ENCODE measurements at places on chromosomes 2 and 18.

DNA sequence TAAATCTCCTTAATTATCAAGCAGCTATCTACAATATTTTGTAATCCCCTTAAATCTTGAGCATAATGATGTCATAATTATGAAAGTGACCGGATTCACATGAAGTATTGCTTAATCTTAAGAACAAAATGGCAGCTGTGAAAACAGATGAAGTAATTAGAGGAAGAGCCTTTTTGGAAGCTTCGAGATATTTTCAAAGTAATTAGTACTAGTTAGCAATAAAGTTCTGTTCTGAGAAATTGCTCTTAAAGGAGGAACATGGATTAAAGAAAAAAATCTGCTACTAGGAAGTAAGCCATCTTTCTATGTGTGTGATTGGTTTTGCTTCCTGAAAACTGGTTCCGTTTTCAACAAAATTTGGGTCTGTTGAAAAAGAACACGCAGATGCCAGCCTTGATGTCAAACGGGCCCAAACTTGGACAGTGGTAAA, 18.3 kb downstream of the CLUL1 start:
- DNase-seq: no peak

DNA sequence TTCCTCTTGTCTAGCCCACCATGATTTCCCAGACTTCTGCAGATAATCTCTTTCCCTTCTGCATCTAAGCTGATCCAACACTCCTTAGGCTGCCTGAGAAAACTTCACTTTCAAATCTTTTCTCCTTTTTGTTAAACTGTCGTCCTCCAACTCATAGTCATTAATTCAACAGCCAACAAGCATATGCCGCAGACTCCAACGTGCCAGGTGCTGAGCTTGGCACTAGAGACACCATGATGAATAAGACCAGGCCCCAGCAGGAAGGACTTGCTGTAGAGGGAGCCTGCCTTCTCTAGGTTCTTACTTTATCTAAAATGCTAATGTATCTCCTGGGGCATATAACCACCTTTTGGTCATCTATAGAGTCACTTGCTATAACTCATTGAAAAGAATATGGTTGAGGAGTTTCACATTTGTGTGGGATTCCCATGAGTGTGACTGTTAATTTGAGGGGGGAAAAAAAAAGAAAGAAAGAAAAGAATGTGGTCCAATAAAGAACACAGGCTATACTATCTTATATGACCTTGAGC, 51.0 kb downstream of the ANKRD44 start:
- no peak for DNase-seq

DNA sequence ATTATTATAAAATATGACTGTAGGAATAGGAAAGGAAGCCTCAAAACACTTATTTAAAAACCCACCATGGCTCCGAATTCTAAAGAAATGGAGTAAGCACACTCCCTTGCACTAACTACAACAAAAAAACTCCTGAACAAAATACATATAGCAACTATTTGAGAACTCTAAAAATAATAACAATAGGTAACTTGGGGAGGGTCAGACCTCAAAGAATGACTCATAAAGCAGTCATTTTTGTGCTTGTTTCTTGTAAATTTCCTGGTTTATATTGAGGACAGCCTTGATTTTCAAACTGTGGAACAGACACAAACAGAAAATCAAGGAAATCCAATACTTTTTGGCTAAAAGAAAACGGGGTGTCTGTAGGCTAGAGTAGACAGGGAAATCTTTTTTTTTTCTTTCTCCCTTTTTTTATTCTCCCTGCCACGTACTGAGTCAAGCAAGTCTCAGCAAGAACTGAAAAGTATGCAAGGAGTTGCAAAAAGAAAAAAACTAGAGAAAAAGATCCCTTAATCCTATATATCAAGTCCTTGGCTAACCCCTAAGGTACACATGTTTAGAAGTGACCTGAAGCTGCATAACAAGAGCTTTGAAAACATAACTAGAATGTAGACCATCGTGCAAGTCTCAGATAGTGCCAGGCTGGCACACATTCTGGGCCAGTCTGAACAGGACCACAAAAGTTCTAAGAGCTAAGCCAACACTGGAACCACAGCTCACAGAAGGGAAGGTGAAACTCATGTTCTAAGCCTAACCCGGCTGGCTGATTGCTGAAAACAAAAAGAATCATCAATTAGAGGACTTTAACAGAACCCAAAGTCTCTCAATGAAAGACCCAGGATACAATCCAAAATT, 403.1 kb upstream of the LYPD1 start:
- DNase-seq: no peak

DNA sequence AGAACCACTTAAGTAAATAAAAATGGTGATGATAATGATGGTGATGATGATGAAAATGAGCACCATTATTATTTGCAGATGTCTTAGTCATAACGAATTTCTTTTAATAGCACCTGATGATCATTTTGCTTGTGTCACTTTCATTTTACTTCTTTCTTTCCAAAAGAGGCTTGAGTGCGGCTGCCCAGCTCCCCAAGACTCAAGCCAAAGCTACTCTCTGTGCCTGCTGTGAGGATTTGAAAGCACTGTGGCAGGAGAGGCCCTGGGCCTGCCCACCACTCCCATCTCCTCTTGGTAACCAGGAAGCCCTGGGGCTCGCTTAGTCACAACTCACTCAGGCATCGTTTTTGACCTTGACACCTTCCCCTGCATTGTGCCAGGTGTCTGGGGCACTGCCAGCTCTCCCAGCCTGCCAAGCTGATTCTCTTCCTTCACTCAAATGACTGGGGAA, 41.2 kb downstream of the RPL37A start:
- DNase-seq: no peak

- DNase-seq: no peak
These were observed 49.3 kb upstream of the PAX8 start for GRCh38 chr2:113328043-113328442.

GRCh38 chr2:136117391-136117841, 533 bp downstream of the CXCR4 start:
- peak; percentile 42 for DNase-seq

- no peak for DNase-seq
These were observed 79.0 kb downstream of the ASXL3 start for GRCh38 chr18:33656889-33657448.

GRCh38 chr2:157559461-157559860, 69.2 kb downstream of the ACVR1C start:
- no peak for DNase-seq

Measured in stimulated activated CD4-positive, alpha-beta T cell treated with anti-CD3 and anti-CD28 coated beads, Interleukin-1b, Interleukin-23, amount 100 ng/mL, for 4 hours (primary cell).